CD8-positive, alpha-beta T cell (primary cell): ENCODE measurements at places on chromosomes 7 and 10. TPM values are rescaled to one million over a fixed set of nuclear protein-coding genes. Genes with fewer than 3 reads are reported as not detected.
A peak's percentile ranks its signal among the peaks of the same experiment; 100 is the strongest.

ATP5MK gene
- total RNA-seq = 93.4 TPM

ZCCHC24 gene
- 1.1 TPM for total RNA-seq

DNA sequence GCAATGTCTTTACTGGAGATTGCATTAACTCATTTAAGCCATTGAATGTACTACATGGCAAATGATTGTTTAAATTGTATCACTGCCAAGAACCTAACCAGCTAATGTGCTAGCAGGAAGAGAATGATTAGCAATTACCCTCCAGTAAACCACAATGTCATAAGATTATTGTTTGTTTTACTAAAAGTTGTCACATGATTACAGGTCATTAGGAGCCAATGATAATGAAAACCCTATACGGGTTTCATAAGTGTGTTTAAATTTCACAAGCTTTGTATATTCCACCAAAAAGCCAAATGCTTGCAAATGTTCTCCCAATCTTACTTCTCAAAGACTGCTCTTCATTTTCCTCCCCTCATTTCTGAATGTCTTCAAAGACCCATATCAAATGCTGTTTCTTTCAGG lies 76.5 kb upstream of the PPP1R3C start:
- DNase-seq = no peak

STAMBPL1 gene
- 18.9 TPM for total RNA-seq

GPC2 gene
- total RNA-seq = 13.3 TPM

GRCh38 chr10:100377830-100378229 lies 30.8 kb downstream of the SCD start:
- no peak for DNase-seq

GRCh38 chr7:80536426-80536825 lies 24.6 kb upstream of the GNAT3 start:
- DNase-seq = no peak

AKR1B15 gene
- total RNA-seq = not detected

DNA sequence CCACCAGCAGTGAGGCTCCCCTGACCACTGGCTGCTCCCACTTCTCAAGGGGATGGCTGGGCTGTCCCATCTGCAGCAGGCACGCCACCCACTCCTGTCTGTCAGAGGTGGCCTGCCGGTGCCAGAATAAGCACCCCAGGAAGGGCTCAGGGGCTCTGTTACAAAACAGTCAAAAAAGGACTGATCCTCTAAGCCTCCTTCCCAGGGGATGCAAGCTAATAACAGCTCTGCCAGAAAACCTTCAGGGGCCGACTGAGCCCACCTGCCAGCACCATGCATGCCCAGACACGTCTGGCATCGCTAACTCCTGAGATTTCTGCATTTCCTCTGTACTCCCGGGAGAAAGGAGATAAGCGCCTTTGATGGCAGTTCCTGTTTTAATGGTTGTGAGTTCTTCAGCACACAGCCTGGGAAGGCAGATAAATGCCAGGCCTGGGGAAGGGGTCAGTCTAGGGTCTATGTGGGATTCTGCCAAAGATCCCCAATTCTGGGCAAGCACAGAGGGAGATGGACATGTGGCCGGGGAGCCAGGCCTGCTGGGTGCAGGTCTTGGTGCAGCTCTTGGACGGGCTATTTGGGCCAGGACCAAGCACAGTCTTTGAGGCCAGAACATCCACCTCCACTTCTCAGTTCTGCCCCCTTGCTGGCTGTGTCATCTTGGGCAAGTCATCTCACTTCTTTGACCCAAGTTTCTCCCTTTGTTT lies 128.4 kb downstream of the ARHGAP22 start:
- DNase-seq = no peak

KEL gene
- total RNA-seq = 0.46 TPM

LIPF gene
- total RNA-seq = not detected

DNA sequence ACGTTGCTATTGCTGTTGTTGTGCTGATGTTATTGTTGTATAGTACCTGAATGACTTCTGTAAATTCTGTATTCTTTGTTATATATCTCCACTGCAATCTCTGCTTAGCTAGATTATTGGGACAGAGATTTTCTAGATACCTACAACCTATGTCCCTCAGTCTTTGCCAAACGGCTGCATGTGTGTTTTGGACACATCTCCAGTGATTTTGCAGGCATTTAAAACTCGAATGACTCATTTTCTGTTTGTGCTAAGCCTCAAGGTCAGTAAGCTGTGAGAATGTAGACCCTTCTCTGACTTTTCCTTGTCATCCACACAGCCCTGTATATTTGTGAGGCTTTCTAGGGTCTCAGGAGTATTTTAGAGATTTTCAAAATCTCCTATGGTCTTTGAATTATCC lies 410.7 kb downstream of the POM121L12 start:
- DNase-seq = no peak

TEX36 gene
- not detected for total RNA-seq

PDZD7 gene
- 0.95 TPM for total RNA-seq

- no peak for DNase-seq
These were observed 1.2 kb downstream of the UBE3C start for GRCh38 chr7:157139810-157140510.

GRCh38 chr10:7667262-7668141 lies 736 bp upstream of the ITIH5 start:
- DNase-seq = no peak

TMEM273 gene
- total RNA-seq = 1.1 TPM

CCL24 gene
- total RNA-seq = not detected

CALML5 gene
- not detected for total RNA-seq

GRCh38 chr10:43064331-43065075 lies 12.4 kb upstream of the RET start:
- no peak for DNase-seq

DNA sequence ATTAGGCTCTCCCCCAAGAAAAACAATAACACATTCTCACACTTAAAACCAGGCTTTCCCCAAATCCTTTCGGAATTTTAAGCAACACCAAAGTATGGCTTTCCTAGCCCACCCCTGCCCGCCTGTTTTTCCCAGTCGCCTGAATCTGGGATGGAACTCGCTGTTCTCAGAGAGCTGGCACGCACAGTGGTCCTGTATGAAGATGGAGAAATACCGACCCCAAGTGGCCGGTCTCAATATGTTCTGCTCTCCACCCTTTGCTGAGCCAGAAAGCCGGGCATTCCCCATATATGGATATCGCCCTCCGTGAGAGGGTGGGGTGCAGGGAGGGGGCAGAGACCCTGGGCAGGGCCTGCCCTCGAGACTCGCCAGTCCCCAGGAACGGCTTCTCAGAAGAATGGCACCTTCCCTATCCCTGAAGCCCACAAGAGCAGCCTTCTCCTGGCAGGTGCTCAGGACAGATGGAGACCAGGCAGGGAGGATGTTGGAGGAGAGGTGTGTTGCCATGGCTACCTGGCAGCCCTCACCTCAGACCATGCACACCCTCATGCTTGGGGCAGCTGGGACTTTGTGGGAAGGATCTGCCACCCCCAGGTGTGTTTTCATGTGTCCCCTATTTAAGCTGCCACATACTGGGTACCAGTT lies 3.4 kb downstream of the TACR2 start:
- peak; percentile 40 for DNase-seq

GRCh38 chr10:95411635-95412034 lies 120.8 kb upstream of the PDLIM1 start:
- no peak for DNase-seq

SLC35G1 gene
- 0.94 TPM for total RNA-seq
